ENCODE measurements at places on chromosomes 3 and 15. TPM values are rescaled to one million over a fixed set of nuclear protein-coding genes. Genes with fewer than 3 reads are reported as not detected.

TJP1 gene
- 36.0 TPM for total RNA-seq

ATP10A gene
- 4.9 TPM for total RNA-seq

GRCh38 chr3:26273196-26273595 lies 349.4 kb upstream of the LRRC3B start:
- no peak for DNase-seq

DNA sequence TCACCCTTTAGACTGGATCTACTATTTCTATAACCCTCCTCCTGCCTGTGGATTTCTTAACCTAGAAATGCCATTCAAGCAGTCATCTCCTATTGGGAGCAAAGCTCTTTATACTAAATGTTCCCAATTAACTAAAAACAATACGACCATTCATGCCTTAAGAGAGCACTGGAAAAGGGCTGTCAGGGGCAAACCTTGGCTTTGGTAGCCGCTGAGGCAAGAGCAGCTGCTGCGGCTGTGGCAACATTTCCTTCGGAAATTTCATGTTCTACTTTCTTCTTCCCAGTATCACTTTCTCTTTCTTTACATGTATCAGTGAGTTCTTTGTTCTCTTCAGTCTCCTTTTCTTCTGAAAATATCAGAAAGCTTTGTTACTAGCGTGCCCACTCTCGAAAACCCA lies 56.3 kb upstream of the CSPG5 start:
- no peak for DNase-seq

GRCh38 chr3:27114129-27114528 lies 255.1 kb downstream of the NEK10 start:
- no peak for DNase-seq

STAC gene
- 36.5 TPM for total RNA-seq

DUOXA1 gene
- 0.18 TPM for total RNA-seq

DNA sequence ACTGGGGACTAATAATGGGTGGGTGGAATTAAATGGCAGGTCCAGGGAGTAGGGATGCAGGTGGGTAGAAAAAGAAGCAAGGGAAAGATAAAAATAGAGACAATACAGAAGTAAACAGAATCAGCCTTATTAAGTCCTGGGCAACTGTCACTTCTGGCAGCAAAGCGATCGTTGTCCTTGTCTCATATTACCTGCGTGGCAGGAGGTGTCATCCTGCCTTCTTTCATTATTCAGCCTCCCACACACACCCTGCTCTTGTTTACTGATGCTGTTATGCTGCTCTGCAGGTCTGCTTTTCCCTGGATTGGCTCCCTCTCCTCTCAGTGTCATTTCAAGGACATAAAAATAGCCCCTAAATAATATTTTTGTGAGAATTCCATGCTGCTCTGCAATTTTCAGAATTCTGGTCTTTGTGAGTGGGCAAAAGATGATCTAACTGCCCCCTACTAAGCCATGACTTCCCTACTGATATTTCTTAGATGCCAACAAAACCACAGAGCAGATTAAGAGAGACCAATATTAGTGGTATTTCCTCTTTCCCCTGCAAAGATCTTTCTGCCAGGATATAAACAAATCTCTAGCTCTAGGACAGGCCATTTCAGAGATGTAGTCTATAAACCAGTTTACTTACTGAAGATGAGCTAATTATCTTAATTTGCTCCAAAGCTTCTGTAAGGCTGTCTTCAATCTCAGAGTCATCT lies 8.5 kb downstream of the VEPH1 start:
- no peak for DNase-seq

DNA sequence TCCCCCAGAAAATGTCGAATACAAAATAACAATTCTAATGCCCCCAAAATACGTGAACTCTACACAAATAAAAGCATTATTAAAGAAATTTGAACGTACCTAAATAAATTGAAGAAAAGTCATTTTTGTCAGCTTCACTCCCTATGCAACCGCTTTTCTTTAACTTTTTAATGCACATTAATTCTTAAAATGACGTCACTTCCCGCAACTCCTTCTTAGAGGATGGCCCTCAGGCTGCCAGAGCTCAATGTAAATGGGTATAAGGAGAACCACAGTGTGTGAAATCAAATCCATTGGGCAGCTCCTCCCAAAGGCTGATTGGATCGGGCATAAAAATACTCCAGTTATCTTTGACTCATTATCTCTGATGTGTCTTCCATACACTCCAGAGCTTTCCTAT lies 736.9 kb downstream of the GBE1 start:
- no peak for DNase-seq

DNA sequence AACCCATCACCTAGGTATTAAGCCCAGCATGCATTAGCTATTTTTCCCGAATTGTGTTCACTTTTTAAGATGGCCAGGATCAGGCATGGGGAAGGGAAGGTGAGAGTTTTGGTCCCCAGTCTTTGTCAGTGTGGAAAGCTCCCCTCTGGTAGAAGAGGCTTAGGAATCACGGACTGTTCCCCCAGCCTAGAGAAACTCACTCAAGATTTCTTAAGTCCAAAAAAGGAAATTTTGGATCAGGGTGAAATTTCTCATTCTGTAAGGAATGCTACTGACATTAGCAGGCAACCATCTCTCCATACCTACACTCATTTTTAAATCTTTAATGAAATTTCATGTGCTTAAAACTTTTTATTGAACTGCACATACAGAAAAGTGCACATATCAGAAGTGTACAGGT lies 70.3 kb upstream of the GALNT15 start:
- DNase-seq: no peak

DNA sequence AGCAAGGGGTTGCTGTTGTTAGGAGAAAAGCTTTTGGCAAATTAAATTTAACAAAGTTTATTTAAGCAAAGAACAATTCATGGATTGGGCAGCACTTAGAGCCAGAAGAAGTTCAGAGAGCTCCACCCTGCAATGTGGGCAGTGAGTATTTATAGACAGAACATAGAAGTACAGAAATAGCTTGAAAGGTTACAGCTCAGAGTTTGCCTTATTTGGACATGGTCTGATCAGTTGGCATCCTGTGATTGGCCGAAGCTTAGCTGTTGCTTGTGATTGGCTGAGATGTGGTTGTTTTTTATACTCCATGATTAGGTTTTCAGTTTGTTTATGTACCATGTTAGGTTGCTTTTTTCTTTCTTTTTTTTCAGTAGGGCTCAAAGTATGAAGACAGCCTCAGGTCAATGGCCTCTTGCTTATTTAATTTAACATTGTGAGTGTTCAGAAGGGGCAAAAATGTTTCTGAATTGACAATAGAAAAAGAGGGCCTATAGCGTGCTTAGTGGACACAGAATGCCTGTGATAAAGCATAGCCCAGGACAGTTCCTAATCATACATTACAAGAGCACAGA lies 293.8 kb downstream of the IGSF11 start:
- DNase-seq: no peak

- no peak for DNase-seq
Measured at GRCh38 chr3:117126946-117127546, 417.5 kb downstream of the TUSC7 start.

All from muscle of leg (tissue), 16 donors.